ENCODE measurements at places on chromosomes 2 and 18. TPM values are rescaled to one million over a fixed set of nuclear protein-coding genes. Genes with fewer than 3 reads are reported as not detected.

SLC19A3 gene
- under 0.01 TPM for total RNA-seq

UXS1 gene
- 34.7 TPM for total RNA-seq

ANKRD23 gene
- total RNA-seq: 0.95 TPM

ZC3H6 gene
- 4.3 TPM for total RNA-seq

EFR3B gene
- 0.26 TPM for total RNA-seq

PXDN gene
- total RNA-seq: 73.5 TPM

TEKT4 gene
- total RNA-seq: not detected

LDLRAD4 gene
- total RNA-seq: 0.16 TPM

ITGB6 gene
- not detected for total RNA-seq

ERFE gene
- total RNA-seq: 1.3 TPM

SLC23A3 gene
- total RNA-seq: 0.63 TPM
